ENCODE measurements at places on chromosomes 13 and 19.

- no peak for DNase-seq
Observed at GRCh38 chr13:71339005-71339404, 528.0 kb downstream of the DACH1 start.

DNA sequence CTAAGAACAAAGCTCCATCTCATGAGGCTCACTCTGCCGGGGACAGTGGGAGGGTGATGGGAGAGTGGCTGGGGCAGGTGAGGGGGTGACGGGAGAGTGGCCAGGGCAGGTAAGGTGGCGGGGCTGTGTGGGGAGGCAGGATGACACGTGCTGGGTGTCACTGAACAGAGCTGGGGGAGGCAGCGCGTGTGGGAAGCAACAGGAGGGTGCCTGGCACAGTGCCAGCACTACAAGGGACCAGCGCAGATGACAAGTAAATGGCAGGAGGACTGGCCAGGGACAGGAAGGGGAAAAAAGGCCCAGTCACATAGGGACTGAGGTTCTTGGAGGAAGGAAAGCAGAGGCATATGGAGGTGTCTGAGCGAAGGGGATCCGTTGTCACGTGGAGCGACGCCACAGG is 129.9 kb downstream of the RNF17 start:
- no peak for DNase-seq

- DNase-seq, result no peak
Observed at GRCh38 chr19:40070058-40070457, 14.0 kb upstream of the ZNF780B start.

GRCh38 chr19:10604460-10604980 is 17.4 kb upstream of the AP1M2 start:
- no peak for DNase-seq

DNA sequence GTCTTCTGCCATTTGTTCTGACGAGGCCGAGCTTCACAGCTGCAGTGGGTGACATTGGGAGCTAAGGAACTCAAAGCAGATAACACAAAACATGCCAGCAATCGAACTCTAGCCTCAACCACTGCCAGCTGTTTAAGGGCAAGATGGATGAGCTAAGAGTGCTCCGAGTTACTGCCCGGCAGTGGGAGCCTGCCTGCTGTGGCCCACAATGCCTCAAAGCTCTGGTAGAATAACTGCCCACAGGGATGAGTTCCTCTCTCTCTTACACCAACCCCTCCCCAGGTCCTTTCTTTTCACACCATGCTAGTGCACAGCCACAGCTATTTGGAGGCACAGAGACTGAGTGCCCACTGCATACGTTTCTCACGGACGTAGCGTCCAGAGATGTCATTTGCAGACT is 330.5 kb downstream of the FGF9 start:
- no peak for DNase-seq

DNA sequence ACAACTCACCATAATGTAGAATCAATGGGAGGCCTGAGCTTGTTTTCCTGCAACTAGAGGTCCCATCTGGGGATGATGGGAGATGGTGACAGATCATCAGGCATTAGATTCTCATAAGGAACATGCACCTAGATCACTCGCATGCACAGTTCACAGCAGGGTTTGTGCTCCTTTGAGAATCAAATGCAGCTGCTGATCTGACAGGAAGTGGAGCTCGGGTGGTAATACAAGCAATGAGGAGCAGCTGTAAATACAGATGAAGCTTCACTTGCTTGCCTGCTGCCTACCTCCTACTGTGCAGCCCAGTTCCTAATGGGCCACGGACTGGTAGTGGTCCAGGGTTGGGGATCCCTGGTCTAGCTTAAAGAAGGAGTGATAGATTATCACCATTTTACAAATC is 33.0 kb downstream of the KPNA3 start:
- DNase-seq, result no peak

GRCh38 chr13:43227721-43228120 is 204.3 kb downstream of the DNAJC15 start:
- DNase-seq, result peak; percentile 27

DNA sequence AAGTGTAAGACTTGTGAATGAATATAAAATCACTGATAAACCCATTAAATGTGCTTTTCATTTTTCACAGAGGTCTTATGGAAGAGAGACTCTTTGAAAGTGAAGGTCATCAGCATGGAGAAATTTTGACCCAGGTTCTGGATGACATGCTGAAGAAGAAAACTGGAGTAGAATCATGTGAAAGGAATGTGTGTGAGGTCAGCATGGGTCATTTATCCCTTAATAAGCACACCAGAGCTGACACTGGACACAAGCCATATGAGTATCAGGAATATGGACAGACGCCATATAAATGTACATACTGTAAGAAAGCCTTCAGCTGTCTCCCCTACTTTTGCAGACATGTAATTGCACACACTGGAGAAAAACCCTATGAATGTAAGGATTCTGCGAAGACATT is 29.0 kb downstream of the ZNF20 start:
- no peak for DNase-seq

DNA sequence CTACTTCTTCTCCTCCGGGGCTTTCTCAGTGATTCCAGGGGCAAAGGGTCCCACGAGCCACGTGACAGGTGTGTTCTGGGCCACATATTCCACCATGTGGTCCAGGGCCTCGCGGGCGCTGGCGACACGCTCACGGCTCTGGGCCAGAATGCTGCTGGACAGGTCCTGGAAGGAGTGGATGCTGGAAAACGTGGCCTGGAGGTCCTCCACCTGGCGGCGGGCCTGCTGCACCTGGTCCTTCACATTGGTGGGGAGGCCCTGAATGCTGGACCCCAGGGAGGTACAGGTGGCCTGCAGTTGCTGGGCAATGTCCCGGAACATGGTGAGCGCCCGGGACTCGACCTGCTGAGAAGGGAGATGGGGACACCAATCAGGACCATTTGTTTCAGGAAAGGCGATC is 7.7 kb upstream of the TICAM1 start:
- no peak for DNase-seq

DNA sequence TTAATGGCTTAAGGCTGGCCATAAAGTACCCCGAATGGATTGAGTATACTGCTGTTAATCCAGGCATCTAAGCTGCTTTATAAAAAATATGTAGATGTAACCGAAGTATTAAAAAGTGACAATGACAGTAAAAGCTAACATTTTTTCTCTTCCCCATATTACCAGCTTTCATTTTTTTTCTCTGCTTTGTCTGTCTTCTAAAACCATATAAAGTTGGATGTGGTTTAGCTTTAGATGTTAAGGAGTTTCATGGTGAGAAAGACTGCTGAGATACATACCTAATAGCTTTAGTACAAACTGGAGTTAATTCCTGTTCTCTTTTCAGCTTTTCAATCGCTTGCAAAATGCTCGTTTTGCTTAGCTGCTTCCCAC is 838 bp downstream of the AKAP11 start:
- no peak for DNase-seq

DNA sequence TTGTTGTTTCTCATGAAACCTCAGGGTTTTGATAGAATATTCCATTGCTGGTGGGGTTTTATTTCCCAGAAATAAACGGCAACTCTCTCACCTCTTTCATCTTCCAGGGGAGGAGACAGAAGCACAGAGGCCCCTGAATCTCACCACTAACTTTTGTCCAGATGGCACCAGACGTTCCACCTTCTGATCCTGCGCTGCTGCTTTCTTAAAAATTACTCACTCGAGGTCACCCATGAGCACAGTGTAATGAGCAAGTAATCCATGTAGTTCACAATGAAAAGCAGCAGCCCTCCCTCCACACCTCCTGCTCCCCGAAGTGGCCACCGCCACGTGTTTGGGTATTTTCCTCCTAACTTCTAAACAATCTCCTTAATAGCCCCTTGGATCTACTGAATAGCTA is 51.3 kb downstream of the TEX29 start:
- DNase-seq, result no peak

GRCh38 chr19:45442408-45442777 is 18.7 kb upstream of the ERCC1 start:
- DNase-seq, result no peak

DNA sequence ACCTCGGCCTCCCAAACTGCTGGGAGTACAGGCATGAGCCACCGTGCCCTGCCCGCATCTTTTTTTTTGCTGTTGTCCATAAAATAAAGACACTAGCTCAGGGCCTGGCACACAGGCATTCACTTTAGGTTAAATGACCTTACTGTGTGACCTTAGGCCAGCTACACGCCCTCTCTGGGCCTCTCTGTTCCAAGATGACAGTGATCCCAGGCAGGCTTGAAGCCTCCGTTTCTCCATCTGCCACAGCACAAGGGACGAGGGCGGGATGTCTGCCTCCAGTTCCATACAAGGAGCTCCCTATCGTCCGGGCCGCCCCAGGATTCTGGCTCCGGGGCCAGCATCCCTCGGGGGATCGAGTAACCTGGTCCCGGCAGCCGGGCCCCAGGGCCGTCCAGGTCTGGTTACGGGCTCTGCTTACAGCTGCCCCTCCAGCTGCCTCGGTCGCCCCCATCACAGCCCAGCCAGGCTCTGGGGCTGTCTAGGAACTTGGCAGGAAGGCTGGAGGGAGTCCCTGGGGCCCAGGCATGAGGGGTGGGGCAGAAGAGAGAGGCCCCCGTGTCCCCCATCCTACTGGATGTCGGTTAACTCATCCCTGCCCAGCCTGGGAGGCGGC is 11.9 kb upstream of the SEMA6B start:
- DNase-seq, result no peak

GRCh38 chr19:18423258-18424020 is 4.2 kb downstream of the SSBP4 start:
- no peak for DNase-seq

- no peak for DNase-seq
Observed at GRCh38 chr13:50690006-50690405, 153.5 kb downstream of the DLEU7 start.

DNA sequence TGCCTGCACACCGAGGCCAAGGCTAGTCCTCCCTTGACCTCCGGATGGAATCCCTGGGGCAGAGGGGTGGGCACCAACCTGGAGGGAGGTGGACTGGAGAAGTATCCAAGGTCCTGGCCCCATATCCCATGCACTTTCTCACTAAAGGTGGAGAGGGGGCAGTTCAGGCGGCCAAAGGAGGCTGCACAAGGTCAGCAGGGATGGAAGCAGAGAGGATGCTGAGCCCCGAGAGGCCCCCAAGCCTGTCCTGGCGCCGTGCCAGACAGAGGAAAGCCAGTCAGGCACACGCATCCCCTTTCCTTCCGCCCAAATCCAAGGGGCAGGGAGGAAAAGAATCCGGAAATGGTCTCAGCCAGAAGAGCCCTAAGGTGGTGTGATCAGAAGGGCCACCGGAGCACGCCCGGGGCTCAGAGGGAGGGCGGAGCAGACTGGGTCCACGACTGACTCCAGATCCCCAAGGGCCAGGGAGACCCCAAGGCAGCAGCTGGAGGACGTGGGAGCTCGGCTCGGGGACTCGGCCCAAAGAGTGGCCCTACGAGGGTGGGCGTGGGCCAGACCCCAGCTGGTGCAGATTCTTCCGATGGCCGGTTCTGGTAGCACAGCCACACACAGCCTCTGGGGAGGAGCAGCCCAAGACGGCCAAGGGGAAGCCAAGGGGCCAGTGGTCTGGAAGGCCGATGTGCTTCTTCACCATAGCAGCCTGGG is 60.0 kb downstream of the MLLT1 start:
- DNase-seq, result no peak

- no peak for DNase-seq
Observed at GRCh38 chr13:44278166-44278565, 95.5 kb upstream of the SERP2 start.

DNA sequence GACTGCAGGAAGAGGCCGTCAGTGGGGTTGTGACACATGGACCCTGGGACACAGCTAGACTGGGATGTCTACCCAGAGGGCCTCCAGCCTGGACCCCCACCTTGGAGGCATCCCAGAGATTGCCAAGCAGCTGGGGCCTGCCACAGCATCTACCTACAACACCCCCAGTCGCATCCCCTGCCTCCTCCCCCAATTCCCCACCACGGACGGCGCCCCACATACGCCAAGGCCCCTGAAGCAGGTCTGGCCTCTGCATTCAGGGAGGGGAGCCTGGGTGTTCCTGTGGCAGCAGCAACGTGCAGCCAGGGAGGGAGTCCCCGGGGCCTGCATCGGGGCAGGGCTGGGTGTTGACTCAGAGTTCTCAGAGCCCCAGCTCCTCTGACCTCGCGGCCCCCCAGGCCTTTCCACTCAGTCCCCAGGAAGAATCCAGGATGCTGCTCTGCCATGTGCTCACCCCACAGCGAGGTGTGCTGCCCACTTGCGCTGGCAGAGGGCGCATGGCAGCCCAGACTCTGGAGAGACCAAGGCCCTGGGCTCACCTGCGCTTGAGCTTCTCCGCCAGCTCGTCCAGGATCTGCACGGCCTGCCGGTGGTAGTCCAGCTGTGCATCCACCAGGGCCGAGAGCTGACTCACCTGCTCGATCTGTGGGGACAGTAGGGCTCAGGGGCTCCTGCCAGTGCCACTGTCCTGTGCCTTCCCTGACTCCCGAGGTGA is 19.6 kb downstream of the MPND start:
- no peak for DNase-seq

GRCh38 chr19:45142726-45143110 is 18.1 kb downstream of the NKPD1 start:
- DNase-seq, result no peak

DNA sequence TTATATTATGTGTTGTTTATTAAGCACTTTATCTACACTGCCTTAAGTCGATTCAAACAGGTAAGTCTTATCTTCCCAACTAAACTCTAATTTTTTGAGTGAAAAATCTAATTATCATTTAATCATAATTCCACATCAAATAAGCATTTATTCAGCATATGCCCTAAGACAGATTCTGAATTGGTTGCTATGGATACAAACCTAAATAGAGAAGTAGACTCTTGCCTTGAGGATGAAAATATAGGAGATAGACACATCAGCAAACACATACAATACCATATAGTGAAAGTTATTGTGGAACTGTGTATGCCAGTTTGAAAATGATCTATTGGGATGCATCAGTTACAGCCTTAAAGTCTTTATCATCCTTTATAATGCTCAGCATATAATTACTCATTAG is 1679.9 kb downstream of the SLITRK1 start:
- no peak for DNase-seq

GRCh38 chr19:2970201-2970835 is 7.0 kb upstream of the TLE6 start:
- no peak for DNase-seq

DNA sequence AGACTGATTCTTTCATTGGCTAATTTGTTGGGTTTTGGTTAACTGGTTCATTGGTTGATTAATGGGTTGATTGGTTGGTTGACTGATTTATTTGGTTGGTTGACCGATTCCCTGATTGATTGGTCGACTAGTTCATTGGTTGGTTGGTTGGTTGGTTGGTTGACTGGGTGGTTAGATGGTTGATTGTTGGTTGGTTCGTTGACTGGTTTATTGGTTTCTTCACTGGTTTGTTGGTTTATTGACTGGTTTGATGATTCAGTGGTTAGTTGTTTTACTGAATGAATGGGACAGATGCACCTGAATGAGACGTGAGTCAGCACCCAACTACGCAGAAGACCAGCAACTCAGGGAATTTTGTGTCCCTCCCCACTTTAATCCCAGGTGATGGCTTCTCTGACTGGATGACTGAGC is 2.7 kb upstream of the NUP62 start:
- no peak for DNase-seq
